Choroid plexus epithelial cell (primary cell): ENCODE measurements at places on chromosomes 5 and 9.
A peak's percentile ranks its signal among the peaks of the same experiment; 100 is the strongest.

- peak; percentile 99 for DNase-seq
Observed at GRCh38 chr9:105064248-105065097, 136.5 kb upstream of the ABCA1 start.

GRCh38 chr9:72315089-72315509, 49.9 kb downstream of the ZFAND5 start:
- DNase-seq = peak; percentile 90

- DNase-seq = no peak
Observed at GRCh38 chr5:158848634-158849033, 251.1 kb downstream of the EBF1 start.

GRCh38 chr9:136753371-136754058, 4.5 kb downstream of the LCN8 start:
- DNase-seq = no peak

DNA sequence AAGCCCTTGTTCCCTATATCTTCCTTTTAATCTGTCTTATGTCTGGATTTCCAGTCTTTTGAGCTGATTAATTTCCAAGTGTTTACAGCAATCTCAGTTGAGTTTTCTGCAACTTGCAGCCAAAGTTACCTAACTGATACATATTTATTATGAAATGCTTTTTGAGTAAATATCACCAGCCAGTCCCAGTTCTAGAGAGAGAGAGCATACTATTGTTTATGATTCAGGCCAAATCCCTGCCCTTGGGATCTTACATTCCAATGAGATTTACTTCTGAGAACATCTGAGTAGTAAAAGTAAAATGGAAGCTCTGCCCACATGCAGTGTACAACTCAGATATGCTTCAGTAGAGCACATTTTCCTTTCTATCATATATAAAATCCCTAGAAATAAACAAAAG, 661.7 kb downstream of the KCTD16 start:
- DNase-seq = no peak

DNA sequence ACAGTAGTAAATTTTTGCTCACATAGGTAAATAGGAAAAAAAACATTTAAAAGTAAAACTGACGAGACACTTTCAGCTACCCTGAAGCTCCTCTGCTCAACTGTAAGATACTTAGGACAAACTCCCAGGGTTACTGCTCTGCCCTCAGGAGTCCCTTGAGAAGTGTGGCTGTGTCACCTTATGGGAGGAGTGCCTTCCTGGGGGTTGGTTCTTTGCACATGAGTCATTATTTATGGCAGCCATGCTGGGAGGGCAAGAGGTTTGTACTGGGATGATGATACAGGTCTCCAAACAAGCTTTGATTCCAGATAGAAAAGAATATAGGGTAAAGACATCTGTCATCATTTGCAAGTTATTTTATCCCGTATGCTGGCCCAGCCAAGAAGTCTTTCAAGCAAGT, 45.9 kb downstream of the TTC1 start:
- DNase-seq = peak; percentile 45

DNA sequence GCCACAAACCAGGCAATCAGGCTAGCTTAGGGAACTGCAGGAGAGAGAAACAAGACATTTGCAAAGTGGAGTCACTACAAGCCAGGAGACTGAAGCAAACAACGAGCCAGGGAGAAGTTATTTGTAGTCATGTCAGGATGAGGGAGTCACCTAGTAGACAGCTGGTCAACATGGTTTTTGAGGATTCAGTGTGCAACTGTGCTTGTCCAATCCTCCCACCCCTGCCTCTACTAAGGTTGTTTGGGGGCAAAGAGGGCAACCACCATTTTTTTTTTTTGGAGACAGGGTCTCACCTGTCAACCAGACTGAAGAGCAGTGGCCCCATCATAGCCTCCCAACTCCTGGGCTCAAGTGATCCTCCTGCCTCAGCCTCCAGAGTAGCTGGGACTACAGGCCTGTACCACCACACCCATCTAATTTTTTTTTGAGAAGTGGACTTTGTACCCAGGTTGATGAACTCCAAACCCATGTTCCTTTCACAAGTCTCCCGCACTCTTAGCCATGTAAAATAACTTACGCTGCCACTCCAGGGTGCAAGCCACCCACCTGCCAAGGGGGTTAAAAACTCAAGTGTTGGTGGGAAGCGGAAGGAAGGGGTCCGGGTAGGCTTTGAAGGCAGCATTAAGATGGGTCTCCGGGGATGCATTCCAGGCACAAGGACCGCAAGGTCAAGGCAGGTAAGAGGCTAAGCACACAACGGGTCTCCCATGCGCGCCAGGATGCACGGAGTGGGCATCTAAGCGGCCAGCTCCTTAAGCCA, 995 bp downstream of the RPL35 start:
- no peak for DNase-seq

DNA sequence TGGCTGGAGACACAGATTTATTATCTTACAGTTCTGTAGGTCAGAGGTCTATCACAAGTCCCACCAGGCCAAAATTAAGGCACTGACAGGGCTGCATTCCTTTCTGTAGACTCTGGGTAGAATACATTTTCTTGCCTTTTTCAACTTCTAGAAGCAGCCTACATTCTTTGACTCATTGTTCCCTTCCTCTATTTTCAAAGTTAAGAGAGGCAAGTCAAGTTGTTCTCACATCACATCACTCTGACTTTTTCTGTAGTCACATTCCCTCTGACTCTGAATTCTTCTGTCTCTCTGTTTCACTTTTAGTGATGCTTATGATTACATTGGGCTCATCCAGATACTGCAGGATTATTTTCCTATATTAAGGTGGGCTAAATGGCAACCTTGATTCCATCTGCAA, 119.0 kb downstream of the MELK start:
- DNase-seq = peak; percentile 3

DNA sequence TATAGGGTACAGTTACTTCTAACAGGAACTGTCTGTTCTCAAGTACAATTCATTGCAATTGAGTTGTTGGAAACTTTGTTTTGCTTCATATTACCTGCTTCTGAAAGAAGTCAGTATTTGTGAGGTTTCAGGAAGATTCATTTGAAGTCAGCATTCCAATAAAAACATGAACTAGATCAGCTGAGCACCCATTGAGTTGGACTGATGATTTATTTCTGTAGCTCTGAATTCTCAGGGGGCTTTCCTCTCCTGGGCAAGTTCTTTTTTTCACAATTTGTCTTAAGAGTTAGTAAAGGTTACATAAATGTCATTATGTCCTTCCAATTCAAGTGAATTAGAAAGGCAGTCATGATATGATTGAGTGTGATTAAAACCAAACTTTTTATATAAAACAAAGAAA, 16.2 kb upstream of the KIF2A start:
- no peak for DNase-seq

- DNase-seq = peak; percentile 16
Observed at GRCh38 chr9:6811436-6811835, 53.7 kb downstream of the KDM4C start.

- DNase-seq = peak; percentile 74
Observed at GRCh38 chr9:134775081-134775951, 105.3 kb upstream of the FCN2 start.

DNA sequence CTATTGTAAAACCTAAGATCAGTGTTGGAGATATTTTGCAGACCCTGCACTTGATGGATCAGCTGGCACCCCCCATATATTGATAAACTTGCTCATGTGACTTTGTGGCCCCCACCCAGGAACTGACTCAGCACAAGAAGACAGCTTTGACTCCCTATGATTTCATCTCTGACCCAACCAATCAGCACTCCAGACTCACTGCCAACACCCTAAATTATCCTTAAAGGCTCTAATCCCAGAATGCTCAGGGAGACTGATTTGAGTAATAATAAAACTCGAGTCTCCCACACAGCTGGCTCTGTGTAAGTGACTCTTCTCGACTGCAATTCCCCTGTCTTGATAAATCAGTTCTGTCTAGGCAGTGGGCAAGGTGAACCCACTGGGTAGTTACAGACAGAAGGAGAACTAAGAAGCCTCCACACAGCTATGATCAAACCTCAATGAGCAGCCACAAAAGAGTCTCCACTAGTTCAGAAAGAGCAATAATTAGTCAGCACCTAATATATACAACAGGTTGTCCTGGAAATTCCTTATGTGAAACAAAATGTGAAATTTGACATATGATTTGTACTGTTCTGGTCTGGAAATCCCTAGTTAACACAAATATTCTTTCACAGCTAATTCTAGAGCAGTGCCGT, 52.2 kb downstream of the ACTL7B start:
- DNase-seq = no peak

- DNase-seq = peak; percentile 38
Observed at GRCh38 chr9:124743686-124744348, 27.3 kb downstream of the NR6A1 start.

DNA sequence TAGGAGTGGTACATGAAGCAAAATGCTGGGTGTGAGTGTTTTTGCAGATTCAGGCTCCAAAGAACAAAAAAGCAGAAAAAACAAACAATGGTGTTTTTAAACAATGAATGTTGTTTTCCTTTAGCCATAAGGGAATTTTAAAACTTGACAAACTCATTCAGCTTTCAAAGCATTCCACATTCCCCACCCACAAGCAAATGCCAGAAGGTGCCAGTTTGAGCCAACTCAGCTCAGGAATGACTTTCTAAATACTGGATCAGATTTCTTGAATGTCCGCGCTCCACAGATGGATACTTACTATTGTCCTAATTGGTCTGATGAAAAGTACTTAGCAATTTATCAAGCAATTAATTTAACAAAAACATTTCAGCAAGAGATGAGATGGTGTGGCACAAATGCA, 12.9 kb upstream of the MOB3B start:
- peak; percentile 9 for DNase-seq

GRCh38 chr5:54691656-54692055, 174.1 kb downstream of the SNX18 start:
- DNase-seq = no peak

DNA sequence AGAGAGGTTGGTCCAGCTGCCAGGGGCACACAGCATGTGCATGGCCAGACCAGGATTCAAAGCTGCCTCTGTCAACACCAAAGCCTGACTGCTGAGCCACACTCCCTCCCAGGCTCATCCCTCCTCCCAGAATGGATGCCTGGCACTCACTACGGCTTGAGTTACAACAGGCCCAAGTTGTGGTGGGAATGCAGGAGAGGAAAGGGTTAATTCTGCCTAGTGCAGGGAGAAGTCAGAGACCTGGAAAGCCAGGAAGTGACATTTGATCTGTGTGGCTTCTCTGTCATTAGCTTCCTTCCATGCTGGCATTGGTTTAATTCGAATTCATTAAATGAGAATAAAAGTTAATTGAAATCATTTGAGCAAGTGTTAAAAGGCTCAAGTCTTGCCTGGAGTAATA, 150.0 kb downstream of the NSG2 start:
- no peak for DNase-seq

- DNase-seq = no peak
Observed at GRCh38 chr5:76762484-76762883, 46.6 kb downstream of the F2R start.

GRCh38 chr9:91839926-91840465, 110.0 kb downstream of the ROR2 start:
- no peak for DNase-seq

DNA sequence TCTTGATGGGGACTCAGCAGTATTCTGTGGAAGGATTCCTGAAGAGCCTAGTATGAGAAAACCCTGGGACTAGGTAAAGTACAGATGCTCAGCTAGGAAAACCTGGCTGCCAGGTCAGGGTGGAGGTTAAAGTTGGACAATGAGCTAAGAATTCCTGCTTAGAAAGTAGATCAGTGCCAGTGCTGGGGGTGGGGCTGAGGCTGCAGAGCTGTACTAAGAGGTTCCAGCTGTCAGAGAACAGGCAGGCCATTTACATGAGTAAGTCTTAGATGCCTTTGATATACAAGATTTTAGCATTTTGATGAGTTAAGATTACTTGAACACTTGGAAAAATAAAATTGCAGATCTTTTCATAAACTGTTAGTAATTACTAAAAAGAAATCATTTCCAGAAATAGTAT, 332.3 kb upstream of the NUDT12 start:
- peak; percentile 11 for DNase-seq

GRCh38 chr9:4299005-4299795, 668 bp downstream of the GLIS3 start:
- DNase-seq = peak; percentile 66

DNA sequence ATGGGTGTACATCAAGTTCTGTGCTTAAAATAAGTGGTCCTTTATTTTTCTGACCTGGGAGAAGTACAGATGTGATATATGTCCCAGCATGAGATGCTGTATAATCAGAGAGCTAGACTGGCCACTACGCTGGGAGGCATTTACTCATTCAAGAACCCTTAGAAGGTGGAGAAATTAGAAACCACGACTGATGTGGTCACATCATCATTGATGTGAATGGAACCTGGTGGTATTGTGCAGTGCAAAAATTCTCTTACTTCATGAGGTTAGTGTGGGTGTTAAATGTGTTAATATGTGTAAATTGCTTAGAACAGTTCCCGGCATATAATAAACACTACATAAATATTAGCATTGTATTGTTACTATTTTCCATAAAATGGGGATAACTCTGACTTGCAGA, 69.5 kb upstream of the CKMT2 start:
- no peak for DNase-seq

GRCh38 chr9:19510907-19511306, 102.1 kb downstream of the ACER2 start:
- no peak for DNase-seq

DNA sequence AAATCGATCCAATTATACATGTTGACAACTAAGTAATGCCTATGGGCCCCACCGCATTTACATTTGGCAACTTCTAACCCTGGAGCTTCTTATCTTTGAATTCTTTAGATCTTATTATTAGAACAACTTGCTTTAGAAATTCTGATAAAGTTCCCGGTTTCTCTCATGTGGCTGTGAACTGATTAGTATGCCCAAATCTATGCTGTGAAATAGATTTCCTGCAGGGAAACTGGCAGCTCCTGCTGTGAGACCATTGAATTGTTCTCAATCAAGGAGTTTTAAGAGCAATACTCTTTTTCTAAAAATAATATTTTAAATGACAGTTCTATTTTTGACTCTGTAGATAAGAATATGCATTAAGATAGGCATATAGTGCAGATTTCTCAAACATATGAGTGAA, 177.5 kb downstream of the GABRB2 start:
- no peak for DNase-seq

DNA sequence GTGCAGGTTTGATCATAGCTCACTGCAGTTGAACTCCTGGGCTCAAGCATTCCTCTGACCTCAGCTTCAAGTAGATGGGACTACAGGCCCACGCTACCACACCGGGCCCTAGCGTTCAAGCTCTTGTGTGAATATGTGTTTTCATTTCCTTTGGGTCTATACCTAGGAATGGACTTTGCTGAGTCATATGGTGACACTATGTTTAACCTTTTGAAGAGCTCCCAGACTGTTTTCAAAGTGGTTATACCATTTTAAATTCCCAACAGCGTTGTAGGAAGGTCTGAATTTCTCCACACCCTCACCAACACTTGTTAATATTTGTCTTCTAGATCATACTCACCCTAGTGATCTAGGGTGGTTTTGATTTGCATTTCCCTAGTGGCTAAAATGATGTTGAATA, 33.5 kb downstream of the FAF2 start:
- peak; percentile 61 for DNase-seq

- no peak for DNase-seq
Observed at GRCh38 chr5:35518104-35518503, 99.6 kb upstream of the SPEF2 start.

DNA sequence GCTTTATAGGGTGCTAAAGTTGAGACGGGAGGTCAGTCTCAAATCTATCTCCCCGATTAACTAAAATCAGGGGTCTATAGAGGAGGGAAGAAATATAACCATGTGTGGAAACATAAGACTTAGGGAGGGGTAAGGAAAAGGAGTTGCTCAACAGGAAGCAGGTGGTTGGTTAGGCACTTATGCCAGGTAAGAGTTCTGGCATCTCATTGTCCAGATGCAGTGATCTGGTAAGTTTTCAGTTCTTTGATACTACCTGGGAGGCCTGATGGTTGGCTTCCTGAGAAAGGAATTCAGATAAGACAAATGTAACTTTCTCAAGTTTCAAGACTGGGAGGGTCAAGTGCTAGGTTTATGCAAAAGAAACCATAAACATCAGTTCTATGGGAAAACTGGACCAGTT, 47.7 kb downstream of the CERT1 start:
- peak; percentile 13 for DNase-seq
